GM06990 (cell line): ENCODE measurements at places on chromosomes 12 and 14.
A peak's percentile ranks its signal among the peaks of the same experiment; 100 is the strongest.

GRCh38 chr14:73753887-73754795 is 40.0 kb upstream of the PNMA1 start:
- peak; percentile 72 for DNase-seq

DNA sequence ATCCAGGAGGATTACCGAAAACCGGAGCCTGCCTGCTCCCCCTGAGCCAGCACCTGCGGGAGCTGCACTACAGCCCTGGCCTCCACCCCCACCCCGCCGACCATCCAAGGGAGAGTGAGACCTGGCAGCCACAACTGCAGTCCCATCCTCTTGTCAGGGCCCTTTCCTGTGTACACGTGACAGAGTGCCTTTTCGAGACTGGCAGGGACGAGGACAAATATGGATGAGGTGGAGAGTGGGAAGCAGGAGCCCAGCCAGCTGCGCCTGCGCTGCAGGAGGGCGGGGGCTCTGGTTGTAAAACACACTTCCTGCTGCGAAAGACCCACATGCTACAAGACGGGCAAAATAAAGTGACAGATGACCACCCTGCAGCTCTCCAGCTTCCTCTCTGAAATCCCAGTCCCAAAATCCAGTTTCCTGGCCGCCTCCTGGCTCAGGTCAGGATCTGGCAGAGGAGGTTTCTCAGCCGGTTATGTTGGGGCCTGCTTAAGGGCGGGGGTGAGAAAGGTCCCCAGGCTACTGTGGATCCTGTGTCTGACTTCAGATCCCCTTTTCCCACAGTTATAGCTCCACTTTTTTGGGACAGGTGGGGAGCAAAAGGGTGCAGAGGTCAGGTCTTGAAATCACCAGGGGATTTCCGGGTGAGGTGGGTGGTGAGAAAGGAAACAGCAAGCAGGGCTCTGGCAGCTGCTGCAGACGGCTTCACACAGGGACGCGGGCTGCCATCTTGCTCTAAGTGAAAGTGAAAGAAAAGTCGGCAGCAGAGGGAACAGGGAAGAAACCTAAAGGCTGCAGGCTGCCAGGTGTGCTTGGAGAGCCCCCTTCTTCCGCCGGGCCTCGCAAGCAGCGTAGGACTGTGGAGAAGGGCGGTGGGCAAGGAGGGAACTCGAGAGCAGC is at the start of gene TAPBPL:
TSS of gene TAPBPL (plus strand) at position 695 of the 897 bp plus-strand sequence. CDS start 207 bp downstream, outside the sequence.
- peak; percentile 76 for DNase-seq

GRCh38 chr14:103740991-103741689 is 25.5 kb downstream of the ZFYVE21 start:
- DNase-seq: no peak

DNA sequence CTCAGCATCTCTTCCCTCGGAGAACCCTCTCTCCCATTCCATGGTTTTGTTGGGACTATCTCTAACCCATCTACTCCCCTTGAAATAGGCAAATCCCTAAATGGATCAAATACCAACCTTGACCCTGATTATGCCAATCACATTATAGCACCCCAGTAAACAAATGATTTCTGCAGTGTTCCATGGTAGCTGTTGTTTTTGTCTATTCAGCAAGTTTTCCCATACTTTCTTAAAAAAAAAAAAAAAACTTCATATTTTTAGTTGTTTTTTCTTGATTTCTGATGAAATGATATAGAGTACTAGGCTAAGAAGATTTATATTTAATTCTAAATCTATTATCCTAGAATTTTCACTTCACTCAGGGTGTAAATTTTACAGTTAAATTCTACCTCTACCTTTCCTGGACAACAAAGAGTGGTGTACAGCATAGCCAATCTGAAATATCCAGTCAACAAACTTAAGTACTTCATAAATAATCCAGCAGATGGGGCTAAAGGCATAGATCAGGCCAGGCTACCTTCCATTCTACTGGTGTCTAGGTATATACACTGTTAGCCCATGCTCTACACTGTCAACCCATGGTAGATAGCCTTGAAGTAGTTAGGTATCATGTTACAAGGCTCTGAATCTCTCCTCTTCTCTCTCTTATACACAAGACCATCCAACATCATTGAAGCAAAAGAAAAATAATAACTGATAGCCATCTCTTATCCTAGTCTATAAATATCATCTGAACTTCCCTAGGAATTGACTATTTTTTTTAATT is 82.2 kb downstream of the PLEKHG7 start:
- peak; percentile 61 for DNase-seq

GRCh38 chr14:23573384-23574015 is 5.1 kb downstream of the JPH4 start:
- DNase-seq: no peak

- DNase-seq: no peak
Observed at GRCh38 chr12:19440916-19441315, 1.6 kb downstream of the AEBP2 start.

- peak; percentile 59 for DNase-seq
Observed at GRCh38 chr14:54776361-54777001, 126.1 kb downstream of the GCH1 start.

DNA sequence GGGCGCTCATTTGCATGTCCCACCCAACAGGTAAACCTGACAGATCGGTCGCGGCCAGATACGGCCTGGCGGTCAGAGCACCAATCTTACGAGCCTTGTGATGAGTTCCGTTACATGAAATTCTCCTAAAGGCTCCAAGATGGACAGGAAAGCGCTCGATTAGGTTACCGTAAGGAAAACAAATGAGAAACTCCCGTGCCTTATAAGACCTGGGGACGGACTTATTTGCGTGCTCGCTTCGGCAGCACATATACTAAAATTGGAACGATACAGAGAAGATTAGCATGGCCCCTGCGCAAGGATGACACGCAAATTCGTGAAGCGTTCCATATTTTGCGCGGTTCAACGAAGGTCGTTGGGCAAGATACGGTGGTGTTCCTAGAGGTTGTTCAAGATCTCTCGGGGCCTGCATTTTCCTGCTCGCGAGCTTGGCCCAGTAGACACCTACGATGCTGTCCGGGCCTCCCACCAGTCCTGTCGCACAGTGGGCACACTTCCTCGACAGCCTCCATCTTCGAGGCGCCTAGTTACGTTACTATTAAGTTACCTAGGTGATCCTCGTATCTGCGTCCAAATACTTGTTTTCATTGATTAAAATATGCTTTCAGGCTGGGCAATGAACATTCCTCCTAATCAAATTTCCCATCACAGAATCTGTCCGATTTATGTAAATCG is at the start of gene RNU6-7:
TSS of gene RNU6-7 (plus strand) at position 230 of the 675 bp plus-strand sequence.
- DNase-seq: peak; percentile 44

DNA sequence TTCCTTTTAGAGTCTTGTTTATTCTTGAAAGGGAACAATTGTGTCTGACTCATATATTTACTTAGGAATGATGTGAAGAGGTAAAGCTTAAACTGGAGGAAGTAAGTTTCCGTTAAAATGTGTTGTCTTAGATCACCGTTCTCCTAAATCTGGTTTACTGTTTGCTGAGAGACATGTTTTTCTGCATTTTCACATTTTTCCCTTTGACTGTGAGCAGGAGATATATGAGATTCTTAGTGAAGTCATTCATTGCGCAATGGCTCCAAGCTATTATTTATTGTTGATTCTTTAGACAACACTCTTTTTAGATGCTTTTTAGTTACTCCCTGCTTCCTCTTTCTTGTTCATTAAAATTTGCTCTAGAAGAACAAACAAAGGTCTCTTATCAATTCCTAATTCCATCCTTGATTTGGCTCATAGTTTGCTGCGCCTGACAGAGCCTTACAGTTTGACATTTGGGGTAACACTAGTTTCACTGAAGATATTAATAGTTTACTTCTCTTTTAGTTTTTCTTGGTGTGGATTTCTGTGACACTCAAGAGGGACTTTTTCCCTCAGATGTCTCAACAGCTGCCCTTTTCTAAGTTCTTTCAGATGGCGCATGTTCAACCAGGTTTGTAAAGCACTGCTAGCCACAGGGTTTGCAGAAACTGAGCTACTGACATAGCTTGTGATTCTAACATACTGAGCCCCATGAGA is 11.4 kb downstream of the CLECL1 start:
- DNase-seq: no peak

DNA sequence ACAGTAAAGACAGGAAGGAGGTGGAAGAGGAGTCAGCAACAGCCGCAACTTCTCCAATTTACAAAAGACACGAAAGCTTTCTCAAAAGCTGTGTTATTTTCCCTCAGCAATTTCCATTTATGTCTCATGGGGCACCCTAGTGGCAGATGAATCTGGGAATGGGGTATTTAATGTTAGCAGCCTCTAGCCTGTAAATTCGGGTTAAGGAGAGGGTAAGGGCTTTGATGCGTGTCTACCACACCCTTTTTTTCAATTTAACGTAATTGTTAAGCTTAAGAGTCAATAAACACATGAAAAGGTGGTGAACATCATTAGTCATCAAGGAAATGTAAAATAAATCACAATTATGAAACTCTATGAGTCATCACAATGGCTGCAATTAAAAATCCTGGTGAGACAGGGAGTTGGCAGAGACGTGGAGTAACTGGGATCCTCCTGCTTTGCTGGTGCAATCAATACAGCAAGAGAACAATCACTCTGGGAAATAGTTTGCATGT is 986.4 kb downstream of the AACS start:
- DNase-seq: no peak

DNA sequence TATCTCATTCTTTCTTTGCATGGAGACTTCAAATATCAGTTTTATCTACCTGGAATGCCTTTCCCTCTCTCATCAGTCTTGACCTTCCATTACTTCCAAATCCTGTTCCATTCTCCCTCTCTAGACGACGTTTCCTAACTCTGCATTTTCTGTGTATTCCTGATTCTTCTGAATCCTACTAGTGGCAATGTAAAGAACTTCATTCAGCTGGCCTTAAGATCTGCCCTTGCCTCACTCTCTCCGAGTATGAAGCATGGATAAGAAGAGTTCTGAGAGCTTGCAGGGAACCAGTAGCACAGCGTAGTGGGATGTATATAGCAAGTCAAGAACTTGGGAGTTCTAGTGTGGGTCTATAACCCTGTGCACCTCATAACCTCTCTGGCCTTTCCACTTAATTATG is 68.5 kb upstream of the HOXC13 start:
- DNase-seq: no peak

- DNase-seq: no peak
Observed at GRCh38 chr12:52354200-52354599, 13.1 kb downstream of the KRT85 start.

DNA sequence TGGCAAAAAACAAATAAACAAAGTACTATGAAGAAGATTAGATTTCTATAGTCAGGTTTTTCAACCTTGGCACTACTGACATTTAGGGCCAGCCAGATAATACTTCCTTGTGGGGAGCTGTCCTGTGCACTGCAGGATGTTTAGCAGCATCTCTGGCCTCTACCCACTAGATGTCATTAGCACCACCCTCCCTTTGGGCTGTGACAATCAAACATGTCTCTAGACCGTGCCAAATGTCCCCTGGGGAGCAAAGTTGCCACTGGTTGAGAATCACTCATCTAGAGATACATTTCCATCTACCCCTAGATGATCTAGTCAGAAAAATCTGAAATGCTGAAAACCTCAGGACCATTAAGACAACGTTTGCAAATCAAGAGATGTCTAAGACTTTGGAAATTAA is 29.9 kb downstream of the SRRM4 start:
- no peak for DNase-seq

- DNase-seq: no peak
Observed at GRCh38 chr12:80184926-80185325, 85.6 kb downstream of the OTOGL start.

- no peak for DNase-seq
Observed at GRCh38 chr14:100994082-100994481, 90.6 kb upstream of the RTL1 start.

GRCh38 chr14:69318241-69318640 is 58.3 kb downstream of the GALNT16 start:
- no peak for DNase-seq

GRCh38 chr12:5200278-5201087 is 156.8 kb downstream of the KCNA5 start:
- peak; percentile 18 for DNase-seq

DNA sequence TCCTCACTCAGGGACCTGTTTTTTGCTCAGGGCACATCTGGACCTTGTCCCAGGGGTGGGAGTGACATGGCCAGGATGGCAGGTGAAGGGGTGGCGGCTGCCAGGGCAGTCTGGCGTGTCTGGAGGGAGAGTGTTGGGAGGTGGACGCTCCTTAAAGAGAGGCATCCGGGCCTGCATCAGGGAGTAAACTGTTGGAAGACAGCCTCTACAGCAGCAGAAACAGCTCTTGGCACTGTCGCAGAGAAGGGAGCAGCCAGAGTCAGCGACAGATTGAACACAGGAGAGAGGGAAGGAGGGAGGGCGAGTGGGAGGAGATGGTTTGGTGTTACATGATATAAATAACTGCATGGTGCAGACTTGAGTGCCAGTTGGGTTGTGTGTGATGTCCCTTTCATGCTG is 52.8 kb downstream of the IGF1 start:
- DNase-seq: no peak

DNA sequence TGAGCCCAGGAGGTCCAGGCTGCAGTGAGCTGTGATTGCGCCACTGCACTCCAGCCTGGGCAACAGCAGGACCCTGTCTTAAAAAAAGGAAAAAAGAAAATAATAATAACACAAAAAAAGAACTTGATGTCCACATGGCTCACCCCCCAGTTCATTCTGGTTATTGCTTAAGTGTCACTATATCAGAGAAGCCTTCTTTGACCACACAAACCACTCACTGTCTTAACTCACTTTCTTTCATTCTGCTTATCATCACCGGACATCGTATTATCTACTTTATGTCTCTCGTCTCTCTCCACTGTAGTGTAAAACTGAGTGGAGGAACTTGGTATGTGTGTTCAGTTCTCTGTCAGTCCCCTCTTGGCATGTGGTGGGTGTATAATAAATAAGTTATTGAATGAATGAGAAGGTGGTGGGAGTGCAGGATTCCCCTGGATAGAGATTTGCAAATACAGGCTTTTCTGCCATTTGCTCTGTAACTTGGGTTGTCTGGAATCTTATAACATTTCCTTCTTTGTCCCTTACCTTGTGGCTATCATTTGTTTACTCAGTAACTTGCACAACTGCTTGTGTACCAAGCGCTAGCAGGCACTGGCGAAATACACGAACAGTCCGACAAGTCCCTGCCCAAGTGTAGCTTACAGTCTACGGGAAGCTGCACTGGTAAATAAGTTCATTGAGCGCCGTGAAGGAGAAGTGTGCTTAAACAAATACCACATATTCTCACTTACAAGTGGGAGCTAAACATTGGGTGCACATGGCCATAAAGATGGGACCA is 86.6 kb upstream of the TRAF3 start:
- no peak for DNase-seq

DNA sequence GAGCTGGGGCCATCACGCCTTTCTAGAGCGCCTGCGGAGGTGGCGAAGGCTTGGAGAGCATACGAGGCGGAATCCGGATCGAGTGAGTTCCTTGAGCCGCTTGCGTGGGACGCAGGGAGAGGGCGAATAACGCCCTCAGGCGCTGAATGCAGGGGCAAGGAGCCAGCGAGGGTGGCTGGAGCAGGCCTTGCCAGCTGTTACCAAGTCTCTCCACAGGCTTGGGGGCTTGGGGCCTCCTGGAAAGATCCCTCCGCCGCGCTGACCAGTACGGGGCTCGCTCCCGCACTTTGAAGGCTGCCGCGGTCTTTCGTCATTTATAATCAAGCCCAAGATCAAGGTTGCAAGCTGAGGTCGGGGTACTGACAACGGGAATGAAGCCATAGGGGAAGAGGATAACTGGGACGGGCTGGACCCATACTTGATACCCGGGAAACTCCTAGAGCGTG is 1.2 kb downstream of the FLRT2 start:
- no peak for DNase-seq
